ENCODE measurements at places on chromosomes 12 and 14. TPM values are rescaled to one million over a fixed set of nuclear protein-coding genes. Genes with fewer than 3 reads are reported as not detected.

- H3K36me3 ChIP-seq = no peaks in the 10 kb centered on the region
- no peaks in the 10 kb centered on the region for H3K4me1 ChIP-seq
- H3K27me3 ChIP-seq = no peaks in the 10 kb centered on the region
- DNase-seq = no peak
These were observed 329.7 kb downstream of the TMEM121 start for GRCh38 chr14:105855893-105856675.

DNA sequence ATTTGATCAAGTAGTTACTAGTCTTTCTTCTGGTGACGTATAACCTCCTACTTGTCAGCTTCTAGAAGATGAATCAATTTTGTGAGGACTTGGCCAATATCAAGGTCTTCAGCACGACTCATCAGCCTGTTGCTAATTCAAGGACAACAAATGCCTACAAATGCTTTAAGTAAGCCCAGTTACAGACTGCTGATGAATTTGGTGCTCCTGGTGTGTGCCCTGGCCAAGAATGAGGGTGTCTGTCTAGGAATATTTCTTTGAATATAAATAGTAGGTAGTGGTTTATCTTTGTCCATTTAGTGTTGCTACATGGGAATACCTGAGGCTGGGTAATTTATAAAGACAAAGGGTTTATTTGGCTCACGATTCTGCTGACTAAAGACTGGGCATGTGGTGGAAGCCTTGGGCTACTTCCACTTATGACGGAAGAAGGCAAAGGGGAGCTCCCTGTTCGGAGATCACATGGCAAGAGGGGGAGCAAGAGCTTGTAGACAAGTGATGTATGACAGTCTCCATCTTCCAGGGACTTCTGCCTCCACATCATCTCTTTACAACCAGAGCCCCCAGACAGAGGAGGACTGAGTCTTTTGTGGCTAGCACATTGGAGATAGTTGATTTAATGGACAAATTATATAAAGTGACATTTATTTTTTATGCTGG lies 180.2 kb downstream of the CRADD start:
- H3K4me1 ChIP-seq = 0 out of 2 replicates have a peak, but pooled peaks cover 2% of the 10 kb centered on the region
- no peaks in the 10 kb centered on the region for H3K36me3 ChIP-seq
- H3K27ac ChIP-seq = no peak overlapping the region
- no peak overlapping the region for H3K4me3 ChIP-seq

DNA sequence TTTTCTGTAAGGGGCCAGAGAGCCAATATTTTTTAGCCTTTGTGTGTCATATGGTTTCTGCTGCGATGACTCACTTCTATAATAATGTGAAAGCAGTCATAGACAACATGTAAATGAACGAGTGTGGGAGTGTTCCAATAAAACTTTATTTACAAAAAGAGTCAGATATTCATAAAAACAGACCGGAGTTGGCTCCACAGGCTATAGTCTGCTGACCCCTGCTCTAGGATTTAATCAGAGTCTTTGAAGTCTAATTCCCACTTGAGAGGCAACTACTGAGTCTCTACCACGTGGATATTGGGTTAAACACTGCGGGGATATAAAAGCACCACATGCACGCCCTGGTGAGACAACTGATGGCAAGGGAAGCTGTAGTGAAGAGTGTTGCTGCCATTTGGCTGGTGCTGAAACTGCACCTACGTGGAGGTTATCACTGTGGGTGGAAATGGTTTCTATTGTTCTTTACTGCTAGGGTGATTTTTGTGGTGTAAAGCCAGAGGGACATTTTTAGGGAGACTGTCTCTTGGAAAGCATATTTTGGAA lies 3.6 kb upstream of the NINJ2 start:
- no peak overlapping the region for H3K27ac ChIP-seq
- no peaks in the 10 kb centered on the region for H3K4me1 ChIP-seq
- no peaks in the 10 kb centered on the region for H3K36me3 ChIP-seq

GRCh38 chr12:86018361-86018760 lies 144.3 kb downstream of the NTS start:
- no peaks in the 10 kb centered on the region for H3K27me3 ChIP-seq
- no peak overlapping the region for H3K27ac ChIP-seq
- no peaks in the 10 kb centered on the region for H3K36me3 ChIP-seq
- DNase-seq = no peak
- no peak overlapping the region for H3K4me3 ChIP-seq

DNA sequence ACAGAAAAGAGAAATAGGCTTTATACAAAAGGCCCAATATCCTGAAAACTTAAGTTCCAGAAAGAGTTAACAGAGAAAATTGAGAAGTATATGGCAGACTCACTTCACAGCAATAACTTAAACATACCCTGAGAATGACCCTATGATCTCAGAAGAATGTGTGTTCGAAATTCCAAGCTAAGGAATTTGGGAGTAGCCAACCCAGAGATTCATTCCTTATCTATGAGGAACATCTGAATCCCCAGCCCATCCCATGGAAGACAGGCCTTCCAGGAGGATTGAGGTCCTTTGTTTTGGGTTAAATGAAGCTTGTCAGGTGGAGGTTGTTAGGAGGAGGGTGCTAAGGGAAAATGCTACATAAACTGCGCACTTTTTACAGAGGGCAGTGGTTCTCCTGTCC lies 7.5 kb upstream of the SAV1 start:
- no peaks in the 10 kb centered on the region for H3K27me3 ChIP-seq
- no peaks in the 10 kb centered on the region for H3K36me3 ChIP-seq
- peak overlapping the region; percentile 88 for H3K27ac ChIP-seq
- peaks cover 23% of the 10 kb centered on the region for H3K4me1 ChIP-seq

- H3K36me3 ChIP-seq = peaks cover 43% of the 10 kb centered on the region
- H3K27ac ChIP-seq = no peak overlapping the region
- no peaks in the 10 kb centered on the region for H3K27me3 ChIP-seq
- no peak for DNase-seq
- no peak overlapping the region for H3K4me3 ChIP-seq
These were observed 46.0 kb downstream of the ZFYVE1 start for GRCh38 chr14:72980863-72981262.

GRCh38 chr14:64217308-64217707 lies 76.9 kb downstream of the ESR2 start:
- no peak overlapping the region for H3K4me3 ChIP-seq
- 0 out of 2 replicates have a peak, but pooled peaks cover 1% of the 10 kb centered on the region for H3K4me1 ChIP-seq
- no peak for DNase-seq

DNA sequence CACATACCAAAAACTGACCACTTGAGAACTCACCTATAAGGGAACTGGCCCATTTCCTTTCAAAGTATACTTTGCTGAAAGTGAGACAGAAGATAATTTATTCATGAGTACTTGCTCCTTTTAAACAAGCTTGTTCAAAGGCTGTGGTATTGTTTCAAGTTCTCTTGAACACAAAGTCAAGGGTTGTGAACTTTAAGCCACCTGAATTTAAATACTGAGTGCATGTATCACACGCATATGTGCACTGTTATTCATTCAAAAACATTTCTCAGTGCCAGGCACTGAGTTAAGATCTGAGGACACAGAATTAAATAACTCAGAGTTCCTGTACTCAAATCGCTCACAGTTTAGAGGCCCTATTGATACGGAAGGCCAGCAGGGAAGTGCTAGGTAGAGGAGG lies 19.1 kb upstream of the LDHB start:
- H3K27me3 ChIP-seq = peaks cover 17% of the 10 kb centered on the region
- H3K27ac ChIP-seq = no peak overlapping the region
- no peak overlapping the region for H3K4me3 ChIP-seq
- no peak for DNase-seq

GRCh38 chr12:91722072-91722471 lies 423.6 kb downstream of the BTG1 start:
- no peak overlapping the region for H3K4me3 ChIP-seq
- H3K4me1 ChIP-seq = no peaks in the 10 kb centered on the region
- H3K36me3 ChIP-seq = no peaks in the 10 kb centered on the region

CMA1 gene
- not detected for total RNA-seq

TSPAN11 gene
- total RNA-seq = 0.18 TPM

CLEC9A gene
- total RNA-seq = not detected

OR4K2 gene
- not detected for total RNA-seq

Data from IMR-90 (cell line).